ENCODE measurements at places on chromosomes 4 and X. TPM values are rescaled to one million over a fixed set of nuclear protein-coding genes. Genes with fewer than 3 reads are reported as not detected.

DNA sequence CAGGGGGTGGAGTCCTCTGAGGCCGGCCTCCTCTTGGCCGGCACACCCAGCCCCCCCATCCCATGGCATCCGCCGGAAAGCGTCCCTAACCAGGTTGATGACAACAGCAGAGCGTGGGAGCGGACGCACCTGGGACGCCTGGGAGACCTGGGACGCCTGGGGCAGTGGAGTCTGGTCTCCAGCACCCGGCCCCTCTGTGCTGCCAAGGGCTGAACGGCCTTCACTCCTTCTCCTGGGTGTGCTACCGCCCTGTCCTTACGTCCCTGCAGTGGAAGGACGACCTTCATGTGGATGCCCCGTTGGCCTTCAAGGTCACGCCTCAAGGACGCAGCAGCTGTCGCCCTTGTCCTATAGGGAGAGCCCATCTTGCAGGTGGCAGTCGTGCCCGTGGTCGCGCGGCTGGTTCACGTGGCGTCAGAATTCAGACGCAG, 26.9 kb downstream of the NKX1-1 start:
- no peak for DNase-seq
- no peaks in the 10 kb centered on the region for H3K36me3 ChIP-seq
- no peaks in the 10 kb centered on the region for H3K4me1 ChIP-seq
- H3K27ac ChIP-seq = no peak overlapping the region
- no peaks in the 10 kb centered on the region for H3K27me3 ChIP-seq
- no peak overlapping the region for H3K4me3 ChIP-seq

GRCh38 chr4:534101-534575, 35.1 kb downstream of the PIGG start:
- no peak overlapping the region for H3K4me3 ChIP-seq
- H3K36me3 ChIP-seq = peaks cover 53% of the 10 kb centered on the region
- H3K27ac ChIP-seq = no peak overlapping the region
- DNase-seq = peak; percentile 80

DNA sequence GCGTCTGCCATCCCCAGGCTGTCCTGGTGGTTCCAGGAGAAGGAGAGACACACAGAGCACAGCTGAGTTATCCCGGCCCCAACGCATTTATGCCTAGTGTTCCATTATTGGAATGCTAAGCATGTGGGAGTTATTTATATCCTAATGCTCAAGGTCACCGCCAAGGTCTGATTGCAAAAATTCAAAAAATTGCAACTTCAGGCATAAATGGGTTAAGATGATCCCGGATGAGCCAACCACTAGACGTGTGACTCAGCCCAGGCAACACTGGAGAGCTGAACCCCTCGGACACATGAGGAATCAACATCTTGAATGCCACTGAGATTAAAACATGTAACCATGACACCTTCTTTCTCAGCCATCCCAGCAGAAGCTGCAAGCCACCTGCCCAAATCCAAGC, 3.8 kb upstream of the ZCCHC4 start:
- H3K27ac ChIP-seq = no peak overlapping the region
- peaks cover 8% of the 10 kb centered on the region for H3K4me1 ChIP-seq
- H3K36me3 ChIP-seq = no peaks in the 10 kb centered on the region
- H3K27me3 ChIP-seq = peaks cover 6% of the 10 kb centered on the region

- peaks cover 5% of the 10 kb centered on the region for H3K27me3 ChIP-seq
- DNase-seq = no peak
- H3K4me1 ChIP-seq = peaks cover 4% of the 10 kb centered on the region
- H3K36me3 ChIP-seq = no peaks in the 10 kb centered on the region
Observed at GRCh38 chrX:119288890-119289393, 52.9 kb downstream of the PGRMC1 start.

DNA sequence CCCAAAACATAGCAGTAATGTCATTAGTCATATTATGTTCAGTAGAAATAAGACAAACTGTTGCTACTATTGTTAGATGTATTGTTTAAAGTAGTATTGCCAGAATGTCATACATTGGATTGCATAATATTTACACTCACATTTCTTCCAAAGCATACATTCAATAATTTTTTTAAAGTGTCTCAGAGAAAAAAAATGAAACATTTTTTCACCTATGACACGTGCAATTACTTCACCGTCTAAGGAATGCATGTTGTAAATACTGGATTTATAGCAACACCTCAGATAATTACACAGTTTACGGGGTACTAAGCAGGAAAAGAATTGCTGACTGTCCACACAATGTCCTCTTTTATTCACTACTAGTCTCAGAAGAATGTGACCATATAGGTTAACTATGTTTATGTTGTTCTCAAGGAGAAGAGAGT, 162.1 kb downstream of the PCDH18 start:
- H3K27me3 ChIP-seq = no peaks in the 10 kb centered on the region
- no peak for DNase-seq
- peak overlapping the region; percentile 73 for H3K27ac ChIP-seq

POLN gene
- 4.2 TPM for total RNA-seq

PASD1 gene
- not detected for total RNA-seq

L1CAM gene
- 16.6 TPM for total RNA-seq

All from osteocyte (in vitro differentiated cells).